ENCODE measurements at places on chromosomes 11 and 22.
A peak's percentile ranks its signal among the peaks of the same experiment; 100 is the strongest.

DNA sequence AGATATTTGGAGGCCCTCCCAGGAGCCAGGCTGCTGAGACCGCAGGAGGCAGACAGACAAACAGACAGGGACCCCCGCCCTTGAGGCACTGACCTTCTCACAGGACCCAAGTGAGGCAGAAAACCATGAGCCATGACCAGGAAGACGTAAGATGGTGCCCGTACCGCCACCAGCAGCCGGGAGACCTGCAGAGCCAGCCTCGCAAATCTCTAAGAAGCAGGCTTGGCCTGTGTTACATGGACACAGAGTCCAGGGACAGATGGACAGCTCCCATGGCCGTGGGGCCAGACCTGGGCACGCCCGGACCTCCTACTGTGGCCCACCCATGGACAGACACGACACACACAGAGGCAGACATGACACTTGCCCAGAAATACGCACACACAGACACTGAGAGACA, 30.7 kb upstream of the TOLLIP start:
- DNase-seq = no peak

DNA sequence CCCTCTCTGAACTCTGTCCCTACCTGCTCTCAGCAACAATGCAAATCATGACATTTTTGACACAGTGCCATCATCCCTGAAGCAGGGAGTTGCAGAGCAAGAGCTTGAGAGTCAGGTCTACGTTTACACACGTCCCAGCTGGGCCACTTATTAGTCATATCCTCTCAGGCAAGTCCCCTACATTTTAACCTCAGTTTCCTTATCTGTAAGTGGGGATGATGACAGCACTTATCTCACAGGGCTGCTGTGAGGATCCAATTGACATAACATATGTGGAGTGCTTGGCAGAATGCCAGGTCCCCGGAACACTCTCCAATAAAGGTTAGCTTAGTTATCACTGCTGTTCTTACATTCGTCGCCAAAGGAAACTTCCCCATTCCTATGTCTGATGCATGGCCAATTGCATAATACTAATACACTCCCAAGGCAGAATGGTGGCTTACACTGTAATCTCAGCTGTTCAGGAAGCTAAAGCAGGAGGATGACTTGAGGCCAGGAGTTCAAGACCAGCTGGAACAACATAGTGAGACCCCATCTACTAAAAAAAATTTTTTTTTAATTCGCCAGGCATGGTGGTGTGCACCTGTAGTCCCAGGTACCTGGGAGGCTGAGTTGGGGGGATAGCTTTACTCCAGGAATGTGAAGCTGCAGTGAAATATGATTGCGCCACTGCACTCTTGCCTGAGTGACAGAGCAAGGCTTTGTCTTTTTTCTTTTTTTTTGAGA, 16.6 kb downstream of the ASCC2 start:
- DNase-seq = peak; percentile 21

GRCh38 chr11:17766590-17766989, 32.0 kb downstream of the KCNC1 start:
- no peak for DNase-seq

- no peak for DNase-seq
These were observed 56.6 kb downstream of the LMO2 start for GRCh38 chr11:33835143-33835878.

GRCh38 chr11:22539821-22540256, 85.8 kb downstream of the FANCF start:
- no peak for DNase-seq

GRCh38 chr11:121578251-121578976, 125.6 kb upstream of the SORL1-AS1 start:
- no peak for DNase-seq

- peak; percentile 36 for DNase-seq
These were observed at the start of gene CFAP300 for GRCh38 chr11:102047305-102047924. Gene CFAP300, plus strand, starts transcription at chr11:102047437. Its CDS starts 34 bp downstream, at chr11:102047471.

GRCh38 chr11:110092111-110092514, 1.1 kb upstream of the ZC3H12C start:
- no peak for DNase-seq

Measured in stimulated activated CD8-positive, alpha-beta memory T cell treated with anti-CD3 and anti-CD28 coated beads, Interleukin-15, amount 100 ng/mL, for 48 hours (primary cell).